ENCODE measurements at places on chromosomes 2 and 18. TPM values are rescaled to one million over a fixed set of nuclear protein-coding genes. Genes with fewer than 3 reads are reported as not detected.

CHAC2 gene
- 3.2 TPM for total RNA-seq

C18orf63 gene
- not detected for total RNA-seq

TUBB8B gene
- total RNA-seq, result not detected

TNFAIP6 gene
- total RNA-seq, result 1.9 TPM

SERPINB7 gene
- total RNA-seq, result not detected

RGPD4 gene
- total RNA-seq, result 0.08 TPM

CRIM1 gene
- 95.0 TPM for total RNA-seq

HSBP1L1 gene
- total RNA-seq, result 29.5 TPM

DPYSL5 gene
- total RNA-seq, result not detected

CCDC121 gene
- 5.3 TPM for total RNA-seq

ABCB11 gene
- 0.18 TPM for total RNA-seq

NT5C1B gene
- not detected for total RNA-seq

- no peak for DNase-seq
These were observed 224.7 kb downstream of the CDH7 start for GRCh38 chr18:65975536-65975935.

DNA sequence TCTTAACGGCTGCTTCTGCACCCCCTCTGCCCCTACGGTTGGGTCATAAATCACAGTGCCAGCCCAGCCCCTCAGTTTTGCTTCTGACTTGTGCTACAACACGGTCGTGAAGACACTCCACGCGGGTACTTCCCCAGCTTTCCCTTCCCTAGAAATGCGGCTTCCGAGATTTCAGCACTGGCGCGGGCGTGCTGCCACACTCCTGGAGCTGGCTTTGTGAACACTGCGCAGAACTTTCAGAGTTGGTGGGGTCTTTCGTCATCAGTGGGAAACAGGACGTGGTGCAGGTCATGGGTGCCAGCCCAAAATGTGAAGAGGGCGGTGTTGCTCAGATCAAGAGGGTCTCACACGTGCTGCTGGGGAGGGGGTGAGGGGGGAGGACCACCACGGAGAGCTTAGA is 733.0 kb upstream of the SALL3 start:
- DNase-seq, result no peak

GRCh38 chr18:62354151-62354550 is 29.0 kb downstream of the TNFRSF11A start:
- no peak for DNase-seq

DNA sequence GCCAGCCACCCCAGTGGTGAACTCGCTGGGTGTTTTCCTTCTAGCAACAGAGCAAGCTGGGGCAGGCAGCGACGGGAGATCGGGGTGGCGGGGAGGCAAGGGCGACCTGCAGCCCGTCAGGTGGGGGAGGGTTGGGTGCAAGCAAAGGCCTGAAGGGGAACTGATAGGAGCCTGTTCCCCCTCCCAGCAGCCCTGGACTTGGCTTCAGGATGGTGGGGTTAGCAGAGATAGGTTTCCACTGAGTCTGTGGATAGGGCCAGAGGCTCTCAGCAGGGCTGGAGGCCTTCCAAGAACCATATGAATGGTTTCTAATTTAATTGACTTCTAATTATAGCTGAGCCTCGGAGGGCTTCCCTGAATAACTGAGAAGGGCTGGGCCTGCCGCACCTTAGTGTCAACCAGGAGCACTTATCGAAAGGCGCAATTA is 55.3 kb downstream of the EDAR start:
- DNase-seq, result peak; percentile 78

DNA sequence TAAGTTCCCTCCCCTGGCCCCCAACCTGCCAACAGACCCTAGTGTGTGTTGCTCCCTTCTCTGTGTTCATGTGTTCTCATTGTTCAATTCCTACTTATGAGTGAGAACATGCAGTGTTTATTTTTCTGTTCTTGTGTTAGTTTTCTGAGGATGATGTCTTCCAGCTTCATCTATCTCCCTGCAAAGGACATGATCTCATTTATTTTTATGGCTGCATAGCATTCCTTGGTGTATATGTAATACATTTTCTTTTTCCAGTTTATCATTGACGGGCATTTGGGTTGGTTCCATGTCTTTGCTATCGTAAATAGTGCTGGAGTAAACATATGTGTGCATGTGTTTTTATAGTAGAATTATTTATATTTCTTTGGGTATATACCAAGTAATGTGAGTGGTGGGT is 602.2 kb downstream of the DSC3 start:
- DNase-seq, result no peak

DNA sequence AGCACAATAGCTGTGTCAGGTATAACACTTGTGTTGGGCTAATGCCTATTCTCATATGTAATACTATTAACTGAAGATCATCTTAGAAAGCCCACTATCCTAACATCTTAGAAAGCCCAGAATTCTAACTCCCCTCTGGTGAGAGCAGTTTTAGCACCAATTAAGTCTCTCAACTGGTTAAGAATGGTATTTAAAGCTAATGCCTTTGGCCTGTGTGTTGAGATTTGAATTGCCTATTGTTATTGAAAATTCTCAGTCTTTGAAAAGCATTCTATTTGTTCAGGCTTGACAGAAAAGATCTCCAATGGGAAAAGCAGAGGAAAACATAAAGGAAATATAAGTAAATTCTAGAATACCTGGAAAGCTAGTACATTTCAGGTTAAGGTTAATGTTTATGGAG is 352.5 kb downstream of the ARHGAP15 start:
- no peak for DNase-seq

DNA sequence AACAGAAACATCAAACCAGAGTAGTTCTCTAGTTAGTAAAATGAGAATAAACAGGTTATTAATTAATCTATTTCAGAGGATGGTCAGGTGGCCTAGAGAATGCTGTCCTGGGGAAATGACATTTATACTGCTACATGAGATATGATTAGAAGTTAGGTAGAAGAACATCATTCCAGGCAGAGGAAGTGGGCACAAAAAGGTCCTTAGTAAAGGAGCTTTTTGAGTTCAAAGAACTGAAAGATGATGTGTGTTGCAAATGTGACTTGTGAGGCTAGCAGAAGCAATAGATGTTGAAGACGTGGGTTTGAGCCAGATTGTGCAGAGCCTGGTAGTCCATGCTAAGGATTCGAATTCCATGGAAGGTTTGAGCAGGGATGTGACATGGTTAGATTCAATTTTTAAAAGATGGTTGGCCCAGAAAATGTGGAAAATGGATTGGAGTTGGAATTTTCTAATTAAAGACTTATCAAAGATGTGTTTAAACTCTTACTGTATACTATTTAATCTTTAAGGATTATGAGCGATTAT is 34.2 kb downstream of the RAB10 start:
- no peak for DNase-seq

DNA sequence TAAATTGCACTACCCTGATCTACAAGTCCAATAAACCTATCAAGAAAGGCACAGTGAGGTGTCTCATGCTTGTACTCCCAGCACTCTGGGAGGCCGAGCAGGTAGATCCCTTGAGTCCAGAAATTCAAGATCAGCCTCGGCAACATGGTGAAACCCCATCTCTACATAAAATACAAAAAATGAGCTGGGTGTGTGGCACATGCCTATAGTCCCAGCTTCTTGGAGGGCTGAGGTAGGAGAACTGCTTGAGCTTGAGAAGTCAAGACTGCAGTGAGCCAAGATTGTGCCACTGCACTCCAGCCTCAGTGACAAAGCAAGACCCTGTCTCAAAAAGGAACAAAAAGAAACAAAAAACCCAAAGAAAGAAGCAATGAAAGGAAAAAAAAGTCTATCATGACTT is 58.9 kb downstream of the ROCK2 start:
- no peak for DNase-seq

- DNase-seq, result no peak
These were observed 157.5 kb downstream of the TNS1 start for GRCh38 chr2:217845301-217845700.

DNA sequence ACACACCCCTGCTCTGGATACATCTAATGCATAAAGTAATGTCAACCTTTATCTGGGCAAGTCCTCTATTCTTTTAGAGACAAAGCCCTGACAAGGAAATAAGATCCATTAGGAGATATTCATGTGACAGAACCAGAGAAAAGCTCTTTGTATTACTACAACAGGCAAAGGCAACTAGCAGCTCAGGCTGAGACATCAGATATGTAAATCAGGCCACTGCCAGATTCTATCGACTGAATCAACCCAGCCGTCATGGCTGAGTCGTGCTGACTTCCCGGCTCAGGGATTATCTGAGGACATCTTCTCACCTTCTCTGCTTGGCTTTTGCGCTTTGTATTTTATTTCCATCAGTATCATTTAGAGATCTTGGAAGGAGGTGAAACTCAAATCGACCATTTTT is 294.5 kb downstream of the PLCL1 start:
- DNase-seq, result no peak

- no peak for DNase-seq
These were observed 8.6 kb upstream of the PCARE start for GRCh38 chr2:29082804-29083495.

- DNase-seq, result no peak
These were observed 35.2 kb downstream of the MTHFD2 start for GRCh38 chr2:74233648-74234047.

DNA sequence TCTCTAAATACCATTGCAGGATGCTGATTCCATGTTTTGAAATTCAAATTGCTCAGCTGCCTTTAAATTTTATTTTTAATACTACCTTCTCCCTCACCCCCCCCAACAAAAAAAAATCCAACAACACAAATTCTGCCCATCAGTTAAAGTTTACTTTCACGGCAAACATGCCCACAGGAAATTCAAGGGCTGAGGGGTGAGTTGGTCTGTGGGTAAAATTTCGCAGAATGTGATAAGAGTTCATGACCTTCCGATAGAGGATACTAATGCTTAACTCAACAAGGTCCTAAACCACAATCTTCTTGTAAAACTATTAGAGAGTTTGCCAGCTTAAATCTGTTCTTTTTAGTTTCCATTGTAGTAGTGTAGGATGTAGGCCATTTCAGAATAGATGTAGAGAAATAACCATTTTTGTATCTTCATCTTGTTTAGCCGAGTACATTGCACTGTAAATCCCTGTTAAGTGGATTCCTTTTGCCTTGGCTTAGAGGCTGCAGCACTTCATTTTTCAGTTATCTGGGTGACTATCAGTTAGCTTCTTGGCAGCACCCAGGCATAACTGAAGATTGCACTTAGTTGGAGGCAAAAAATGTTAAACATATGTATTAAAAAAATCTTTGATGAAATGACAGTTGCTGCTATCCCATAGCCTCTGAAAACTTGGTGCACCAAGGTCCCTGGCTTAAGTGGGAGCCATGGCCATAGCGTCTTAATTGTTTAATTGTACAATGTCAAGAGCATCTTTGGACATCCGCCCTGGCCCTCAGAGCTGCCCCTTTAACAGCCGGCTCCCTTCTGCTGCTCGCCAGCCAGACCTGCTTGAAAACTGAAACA is 232.3 kb downstream of the HAUS1 start:
- DNase-seq, result no peak

DNA sequence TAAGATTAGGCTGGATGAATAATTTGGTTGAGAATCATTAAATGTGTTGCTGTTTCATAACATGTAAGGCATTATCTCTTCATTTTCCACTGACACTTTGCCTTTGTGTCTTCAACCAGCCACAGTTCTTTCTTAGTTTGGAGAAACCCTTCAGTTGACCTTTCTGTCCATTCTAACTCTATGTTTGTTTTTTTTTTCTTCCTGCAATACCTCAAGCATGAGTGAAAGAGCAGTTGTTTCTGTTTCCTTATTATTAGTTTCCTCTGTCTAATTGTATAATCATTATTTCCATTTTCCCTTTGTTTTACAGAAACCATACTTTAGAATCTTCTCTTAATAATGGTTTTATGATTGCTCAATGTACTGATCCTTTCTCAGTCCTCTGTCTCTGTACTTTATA is 25.6 kb downstream of the HADHB start:
- no peak for DNase-seq

DNA sequence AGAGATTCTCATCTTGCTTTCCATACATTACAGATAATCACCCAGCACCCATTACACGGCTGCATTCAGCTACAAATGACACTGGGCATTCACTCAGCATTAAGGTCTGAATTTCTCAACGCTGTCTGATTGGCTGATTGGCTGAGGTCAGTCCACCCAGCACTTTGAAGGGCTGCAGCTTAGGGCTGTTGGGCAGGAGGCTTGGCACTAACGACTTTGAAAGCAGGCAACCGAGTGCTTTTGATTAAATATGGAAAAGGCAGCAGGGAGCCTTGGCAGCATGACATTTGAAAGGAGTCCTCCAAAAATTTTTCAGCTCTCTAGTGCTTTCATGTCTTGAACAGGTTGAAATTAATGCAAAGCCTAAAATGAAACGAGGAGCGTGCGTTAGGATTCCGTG is 253.0 kb downstream of the DCDC2C start:
- no peak for DNase-seq

GRCh38 chr2:42032224-42032620 is 15.6 kb upstream of the PKDCC start:
- no peak for DNase-seq

DNA sequence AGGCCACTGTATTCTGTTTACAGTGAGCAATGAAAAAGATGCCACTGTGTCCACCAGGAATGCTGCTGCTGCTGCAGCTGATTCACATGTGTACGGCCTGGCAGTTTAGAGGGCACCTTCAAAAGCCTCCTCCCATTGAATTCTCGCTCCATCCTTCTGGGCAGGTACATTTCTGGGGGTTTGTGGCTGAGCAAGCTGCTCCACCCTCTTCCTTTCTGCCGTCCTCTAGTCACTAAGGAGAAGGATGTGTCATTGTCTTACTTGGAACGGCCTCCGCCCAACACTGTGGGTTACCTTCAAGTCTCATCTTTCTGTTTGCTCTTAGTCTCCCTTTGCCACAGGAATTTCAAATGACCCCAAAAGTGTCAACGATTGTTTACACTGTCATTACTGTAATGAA is 182.0 kb downstream of the ZBTB7C start:
- no peak for DNase-seq

GRCh38 chr2:15260196-15260595 is 300.9 kb downstream of the NBAS start:
- no peak for DNase-seq

- no peak for DNase-seq
These were observed 265.4 kb downstream of the TRIB2 start for GRCh38 chr2:12982149-12982584.

DNA sequence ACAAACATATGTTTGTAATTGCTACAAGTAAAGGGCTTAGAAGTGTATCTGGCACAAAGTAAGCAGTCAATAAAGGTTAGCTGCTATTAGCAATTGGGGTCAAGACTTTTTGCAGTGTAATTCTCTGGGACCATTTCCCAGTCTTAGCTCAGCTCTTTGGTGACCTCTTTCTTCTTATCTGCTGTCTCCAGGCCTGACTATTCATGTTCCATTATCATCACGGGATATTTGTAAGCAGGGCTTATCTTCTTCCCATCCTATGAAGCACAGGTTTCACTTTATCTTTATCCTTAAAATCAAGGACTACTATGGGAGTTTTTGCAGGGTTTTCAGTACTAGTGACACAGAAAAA is 131.7 kb downstream of the DOCK10 start:
- no peak for DNase-seq

All from ureter (tissue), 1 donor.